ENCODE measurements at places on chromosomes 5 and 9.
A peak's percentile ranks its signal among the peaks of the same experiment; 100 is the strongest.

- peak; percentile 56 for DNase-seq
Observed at GRCh38 chr9:90044710-90045151, 439.9 kb downstream of the GADD45G start.

DNA sequence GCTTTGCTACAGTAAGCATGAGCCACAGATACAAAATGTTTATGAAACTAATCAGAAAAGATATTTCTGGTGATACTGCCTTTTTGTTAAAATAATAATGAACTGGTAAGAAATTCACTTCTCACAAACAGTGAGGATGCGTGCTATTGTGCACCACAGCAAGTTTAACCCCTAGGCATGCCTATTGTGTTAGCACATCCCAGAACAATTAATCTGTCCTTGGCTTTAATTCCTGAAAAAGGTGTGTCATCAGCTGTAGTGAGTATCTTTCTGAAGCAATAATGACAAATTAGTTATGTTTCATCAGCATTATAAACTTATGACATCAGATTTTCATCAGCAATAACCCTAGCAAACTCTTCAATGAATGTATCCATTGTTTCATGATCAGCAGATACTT lies 1307.2 kb downstream of the EFNA5 start:
- no peak for DNase-seq

- no peak for DNase-seq
Observed at GRCh38 chr5:111415053-111415452, 97.3 kb downstream of the STARD4 start.

GRCh38 chr5:148897842-148898241 lies 71.4 kb downstream of the ADRB2 start:
- no peak for DNase-seq

GRCh38 chr9:41229408-41230401 lies 40.6 kb upstream of the ZNG1F start:
- DNase-seq: no peak

DNA sequence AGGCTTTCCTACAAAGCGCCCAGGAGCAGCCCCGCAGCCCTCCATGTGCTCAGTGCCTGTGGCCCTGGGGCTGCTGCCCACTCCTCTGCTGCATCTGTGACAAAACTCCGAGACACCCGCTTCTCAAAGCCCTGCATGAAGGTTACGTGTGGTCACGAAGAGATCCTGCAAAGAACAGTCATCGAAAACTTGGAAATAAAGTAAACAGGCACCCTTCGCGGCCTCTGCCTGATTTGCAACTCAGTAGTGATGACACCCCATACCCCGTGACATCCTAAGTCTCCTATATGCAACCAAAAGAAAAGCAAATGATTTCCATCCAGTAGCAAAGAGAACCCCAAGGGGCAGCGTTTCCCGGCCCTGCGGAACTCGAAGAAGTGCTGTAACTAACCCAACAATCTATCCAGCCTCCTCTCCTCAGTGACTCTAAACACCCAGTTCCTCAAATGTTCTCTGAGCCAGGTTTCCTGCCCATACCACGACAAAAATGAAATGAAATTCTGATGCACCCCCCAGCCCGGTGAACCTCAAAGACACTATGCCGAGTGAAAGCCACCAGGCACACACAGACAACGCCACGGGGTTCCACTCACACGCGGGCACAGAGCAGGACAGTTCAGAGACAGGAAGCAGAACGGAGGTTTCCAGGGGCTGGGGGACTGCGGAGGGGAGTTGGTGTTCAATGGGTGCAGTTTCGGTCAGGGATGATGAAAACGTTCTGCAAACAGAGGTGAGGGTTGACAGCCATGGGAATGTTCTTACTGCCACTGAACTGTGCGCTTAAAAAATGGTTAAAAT lies 19.0 kb downstream of the NACC2 start:
- no peak for DNase-seq

GRCh38 chr9:106880863-106881262 lies 17.9 kb downstream of the ZNF462 start:
- no peak for DNase-seq

DNA sequence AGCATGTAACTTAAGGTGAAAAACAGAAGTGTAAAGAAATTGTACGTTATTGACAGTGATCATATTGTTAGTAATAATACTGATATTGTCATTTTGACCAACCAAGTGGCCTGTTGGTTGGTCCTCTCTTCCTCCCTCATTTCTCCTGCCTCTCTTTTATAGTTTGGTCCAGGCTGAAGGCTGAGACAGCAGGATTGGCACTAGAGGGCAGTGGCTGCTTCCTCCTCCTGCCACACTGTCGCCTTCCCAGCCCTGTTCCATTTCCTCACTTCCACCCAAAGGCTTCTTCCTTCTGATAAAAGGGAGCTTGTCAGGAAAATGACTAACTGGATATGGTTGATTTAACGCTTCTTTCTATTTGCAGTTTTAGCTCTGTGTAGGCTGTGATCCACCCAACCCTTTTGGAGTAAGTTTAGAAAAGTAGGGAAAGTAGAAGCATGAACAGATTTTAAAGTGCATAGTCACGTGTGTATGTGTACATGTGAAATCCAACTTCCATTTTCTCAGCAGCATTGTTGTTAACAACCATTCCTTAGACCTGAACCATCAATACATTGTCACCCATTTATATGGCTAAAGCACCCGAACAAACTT lies 35.6 kb downstream of the PTCD2 start:
- DNase-seq: peak; percentile 43

DNA sequence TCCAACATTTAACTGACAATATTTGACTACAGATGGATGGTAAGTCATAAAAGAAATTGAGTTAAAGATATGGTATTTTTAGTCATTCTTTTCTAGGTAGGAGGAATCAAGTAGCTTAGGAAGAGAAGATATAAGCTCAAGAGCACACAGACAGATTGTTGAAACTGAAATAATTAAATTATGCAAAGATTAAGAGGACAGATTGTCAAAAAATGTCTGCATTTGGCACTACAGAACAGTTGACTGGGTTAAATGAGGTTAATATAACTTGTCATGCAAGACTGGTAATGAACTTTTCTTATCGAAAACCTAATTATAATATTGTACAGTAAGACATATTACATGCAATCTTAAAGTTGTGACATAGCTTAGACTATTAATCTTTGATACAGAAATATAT lies 36.3 kb upstream of the TRPM3 start:
- no peak for DNase-seq

DNA sequence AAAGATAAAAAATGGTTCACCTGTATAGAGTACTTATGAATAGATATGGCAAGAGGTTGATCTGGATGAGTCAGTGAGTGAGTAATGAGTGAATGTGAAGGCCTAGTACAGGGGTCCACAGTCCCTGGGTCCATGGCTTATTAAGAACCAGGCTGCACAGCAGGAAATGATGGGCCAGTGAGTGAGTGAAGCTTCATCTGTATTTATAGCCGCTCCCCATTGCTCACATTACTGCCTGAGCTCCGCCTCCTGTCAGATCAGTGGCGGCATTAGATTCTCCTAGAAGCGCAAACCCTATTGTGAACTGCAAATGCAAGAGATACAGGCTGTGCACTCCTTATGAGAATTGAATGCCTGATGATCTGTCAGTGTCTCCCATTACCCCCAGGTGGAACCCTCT lies 307.7 kb upstream of the ZNF608 start:
- DNase-seq: no peak

DNA sequence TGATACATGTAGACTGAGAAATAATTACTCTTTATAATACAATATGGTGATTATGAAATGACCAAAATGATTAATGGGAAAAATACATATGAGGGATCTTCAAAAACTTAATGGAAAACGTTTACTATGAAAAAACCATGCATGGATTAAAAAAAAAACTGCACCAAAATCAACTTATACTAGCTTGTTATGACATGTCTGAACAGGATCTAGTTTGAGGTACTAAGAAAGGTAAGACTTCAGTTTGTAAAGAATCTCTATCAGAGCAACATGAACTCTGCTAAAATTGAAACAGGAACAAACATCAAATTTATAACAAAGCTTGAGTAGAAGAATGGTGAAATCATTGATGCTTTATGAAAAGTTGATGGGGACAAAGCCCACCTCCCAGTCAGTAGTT lies 178.0 kb downstream of the SLIT3 start:
- DNase-seq: no peak

- no peak for DNase-seq
Observed at GRCh38 chr5:112983363-112983762, 6.8 kb downstream of the DCP2 start.

GRCh38 chr5:176381979-176382378 lies 6.4 kb downstream of the NOP16 start:
- no peak for DNase-seq

- DNase-seq: peak; percentile 56
Observed at GRCh38 chr5:125409861-125410536, 663.6 kb upstream of the ZNF608 start.

DNA sequence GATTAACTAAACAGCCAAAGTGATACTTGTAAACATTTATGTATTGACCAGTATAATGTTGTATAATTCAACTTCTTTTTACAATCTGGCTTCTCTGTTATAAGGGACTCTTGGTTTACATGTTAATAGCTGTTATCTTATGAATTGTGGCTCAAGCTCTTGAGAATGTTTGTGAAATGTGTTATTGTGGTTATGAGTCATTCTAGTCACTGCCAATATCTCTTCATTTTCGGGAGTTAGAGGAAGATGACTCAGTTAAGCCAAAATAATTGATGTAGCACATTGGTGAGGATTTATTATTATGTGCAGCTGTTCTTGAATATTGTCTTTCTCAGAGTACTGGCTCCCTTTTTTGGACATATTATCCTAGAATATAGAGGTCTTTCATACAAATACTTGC lies 655.2 kb upstream of the RIOK2 start:
- peak; percentile 12 for DNase-seq

- no peak for DNase-seq
Observed at GRCh38 chr5:178288401-178289368, 56.1 kb upstream of the PHYKPL start.

DNA sequence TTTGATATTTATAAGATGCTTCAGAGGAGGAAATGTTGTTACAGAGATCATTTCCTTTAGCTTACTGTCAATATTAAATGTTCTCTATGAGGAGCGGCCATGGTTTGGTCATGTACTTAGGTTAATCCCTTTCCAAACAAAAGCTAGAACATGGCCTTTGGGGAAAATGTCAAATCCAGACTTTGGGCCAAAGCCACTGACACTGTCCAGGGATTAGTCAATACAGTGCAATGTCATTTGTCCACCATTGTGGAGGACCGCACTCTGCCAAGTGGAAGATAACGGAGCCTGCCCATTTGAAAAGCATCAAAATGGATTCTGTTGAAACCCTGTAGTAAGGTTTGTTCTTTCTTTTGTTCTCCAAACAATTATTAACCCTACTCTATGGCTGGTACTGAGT lies 50.1 kb downstream of the FRMPD1 start:
- DNase-seq: no peak

DNA sequence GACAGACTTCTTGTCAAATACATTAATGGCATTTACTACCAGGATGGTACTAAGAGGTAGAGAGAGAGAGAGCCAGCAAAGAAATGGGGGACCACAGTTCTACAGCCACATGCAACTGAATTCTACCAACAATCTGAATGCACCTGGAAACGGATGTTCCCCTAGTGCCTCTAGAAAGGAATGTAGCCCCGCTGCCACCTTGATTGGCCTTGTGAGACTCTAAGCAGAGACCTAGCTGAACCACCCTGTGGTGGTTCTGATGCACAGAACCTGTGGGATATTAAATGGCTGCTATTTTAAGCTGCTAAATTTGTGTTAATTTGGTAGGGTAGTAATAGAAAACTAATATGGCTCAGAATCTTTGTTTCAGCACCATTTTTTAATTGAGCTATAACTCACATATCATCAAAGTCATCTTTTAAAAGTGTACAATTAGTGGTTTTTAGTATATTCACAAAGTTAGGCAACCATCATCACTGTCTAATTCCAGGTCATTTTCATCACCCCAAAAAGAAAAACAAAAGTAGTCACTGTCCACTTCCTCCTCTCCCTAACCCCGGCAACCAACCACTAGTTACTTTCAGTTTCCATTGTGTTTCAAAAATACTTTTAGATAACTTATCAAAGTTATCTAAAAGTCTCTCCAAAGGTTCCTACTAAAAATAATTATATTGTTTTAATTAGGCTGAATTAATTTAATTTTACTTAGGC lies 51.7 kb downstream of the CPLANE1 start:
- no peak for DNase-seq

DNA sequence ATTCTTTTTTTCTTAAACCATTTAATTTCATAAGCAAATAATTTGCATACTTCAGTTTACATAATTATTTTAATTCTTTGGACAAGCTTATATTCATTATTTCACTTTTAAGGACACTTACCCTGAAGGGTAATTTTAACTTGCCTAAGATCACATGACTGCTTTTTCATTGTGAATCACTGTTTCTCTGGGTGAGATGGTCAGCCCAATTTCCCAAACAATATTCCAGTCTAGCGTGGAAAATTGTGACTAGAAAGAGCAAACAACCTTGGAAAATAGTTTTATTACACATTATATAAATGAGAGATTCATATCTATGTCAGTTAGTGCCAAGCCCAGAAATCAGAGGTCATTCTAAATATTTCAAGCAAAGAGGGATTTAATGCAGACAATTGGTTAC lies 21.4 kb upstream of the JAKMIP2 start:
- DNase-seq: no peak

DNA sequence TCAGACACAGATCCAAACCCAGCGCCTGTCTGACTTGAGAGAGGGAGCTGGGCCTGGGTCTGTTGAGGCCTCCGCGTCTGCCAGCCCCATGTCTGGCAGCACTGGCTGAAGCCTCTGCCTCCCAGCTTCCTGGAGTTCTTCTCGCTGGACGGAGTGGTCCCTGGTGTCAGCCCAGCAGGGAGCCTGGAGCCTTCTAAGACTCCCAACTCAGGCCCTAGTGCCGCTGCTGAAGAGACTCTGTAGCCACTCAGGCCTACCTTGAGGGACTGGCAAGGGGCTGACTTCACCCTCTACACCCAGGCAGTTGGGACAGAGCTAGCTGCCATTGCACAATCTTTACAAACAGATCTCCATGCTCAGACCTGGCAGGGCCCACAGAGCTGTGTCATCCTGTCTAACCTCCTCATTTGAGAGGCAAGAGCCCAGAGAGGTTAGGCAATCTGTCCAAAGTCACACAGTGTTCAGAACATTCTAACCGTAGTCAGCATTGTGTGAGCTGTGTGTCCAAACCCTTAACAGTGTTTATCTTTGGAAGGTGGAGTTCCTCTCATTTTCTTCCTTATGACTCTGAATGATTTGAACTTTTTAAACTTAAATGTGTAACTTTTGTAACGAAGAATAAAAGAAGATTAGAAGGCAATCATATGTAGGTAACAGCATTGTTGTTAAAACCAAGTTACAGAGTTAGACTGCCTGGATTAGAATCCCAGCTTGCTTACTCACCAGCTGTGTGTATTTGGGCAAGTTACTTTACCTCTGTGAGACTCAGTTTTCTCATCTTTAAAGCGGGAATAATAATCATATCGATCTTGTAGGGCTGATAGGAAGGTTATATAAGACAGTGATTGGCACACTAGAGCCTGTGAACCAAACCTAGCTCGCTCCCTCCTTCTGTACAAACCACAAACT lies 4.6 kb upstream of the DUSP1 start:
- peak; percentile 31 for DNase-seq

GRCh38 chr5:180689775-180690174 lies 40.4 kb upstream of the FLT4 start:
- no peak for DNase-seq

DNA sequence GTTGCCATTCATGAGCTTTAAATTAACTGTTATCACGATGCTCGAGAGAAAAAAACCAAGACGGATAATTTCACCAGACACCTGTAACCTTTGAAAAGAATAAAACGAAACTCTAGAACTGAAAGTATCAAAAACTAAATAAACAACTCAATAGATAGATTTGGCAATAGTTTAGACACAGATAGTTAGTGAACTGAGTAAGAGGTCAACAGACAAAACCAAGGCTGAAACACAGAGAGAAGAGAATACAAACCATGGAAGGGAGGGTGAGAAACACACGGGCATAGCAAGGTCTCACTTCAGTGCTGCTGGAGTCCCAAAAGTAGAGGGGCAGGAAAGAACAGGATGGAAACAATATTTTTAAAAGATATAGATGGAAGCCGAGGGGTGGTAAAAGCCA lies 3.3 kb upstream of the OR2V1 start:
- no peak for DNase-seq

Data from HT-29 (cell line).